ENCODE measurements at places on chromosomes 7 and 10.

GRCh38 chr7:145909991-145910513, 206.5 kb upstream of the CNTNAP2 start:
- DNase-seq, result no peak

- DNase-seq, result no peak
Measured at GRCh38 chr7:128098629-128099028, 67.4 kb upstream of the LRRC4 start.

DNA sequence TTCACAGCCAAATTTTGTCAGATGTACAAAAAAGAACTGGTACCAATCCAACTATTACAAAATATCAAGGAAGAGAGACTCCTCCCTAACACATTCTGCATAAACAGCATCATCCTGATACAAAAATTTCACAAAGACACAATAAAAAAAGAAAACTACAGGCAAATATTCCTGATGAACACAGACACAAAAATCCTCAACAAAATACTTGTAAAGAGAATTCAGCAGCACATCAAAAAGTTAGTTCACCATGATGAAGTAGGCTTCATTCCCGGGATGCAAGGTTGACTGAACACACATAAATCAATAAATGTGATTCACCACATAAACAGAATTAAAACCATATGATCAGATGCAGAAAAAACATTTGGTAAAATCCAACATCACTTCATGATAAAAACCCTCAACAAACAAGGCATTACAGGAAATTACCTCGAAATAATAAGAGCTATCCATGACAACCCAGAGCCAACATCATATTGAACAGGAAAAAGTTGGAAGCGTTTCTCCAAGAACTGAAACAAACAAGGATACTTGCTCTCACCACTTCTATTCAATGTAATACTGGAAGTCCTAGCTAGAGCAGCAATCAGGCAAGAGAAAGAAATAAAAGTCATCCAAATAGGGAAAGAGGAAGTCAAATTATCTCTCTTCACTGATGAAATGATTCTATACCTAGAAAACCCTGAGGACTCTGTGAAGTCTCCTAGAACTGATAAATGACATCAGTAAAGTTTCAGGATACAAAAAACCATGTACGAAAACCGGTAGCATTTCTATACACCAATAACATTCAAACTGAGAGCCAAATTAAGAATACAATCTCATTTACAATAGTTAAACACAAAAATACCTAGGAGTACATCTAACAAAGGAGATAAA, 223.1 kb downstream of the REEP3 start:
- DNase-seq, result no peak

- no peak for DNase-seq
Measured at GRCh38 chr10:49207936-49208487, 19.8 kb upstream of the TMEM273 start.

GRCh38 chr10:26486990-26487850, 49.1 kb downstream of the APBB1IP start:
- peak; percentile 85 for DNase-seq

- no peak for DNase-seq
Measured at GRCh38 chr7:151963895-151964870, 7.9 kb downstream of the GALNTL5 start.
